ENCODE measurements at places on chromosomes 7 and 10.

GRCh38 chr10:82738592-82738991 is 863.6 kb downstream of the NRG3 start:
- DNase-seq = no peak

GRCh38 chr10:19828278-19829049 is 12.2 kb downstream of the PLXDC2 start:
- no peak for DNase-seq

GRCh38 chr10:29828440-29828894 is 193.7 kb upstream of the SVIL start:
- DNase-seq = no peak

GRCh38 chr10:123703195-123703790 is 37.1 kb downstream of the GPR26 start:
- DNase-seq = no peak

- no peak for DNase-seq
Measured at GRCh38 chr10:104274762-104275721, 6.1 kb downstream of the GSTO2 start.

All from NCI-H1417 treated with DMSO at 0.1 percent for 48 hours (cell line).